Activated naive CD4-positive, alpha-beta T cell treated with Interleukin-2 at 50 U/mL for 16 hours (primary cell): ENCODE measurements at places on chromosomes 2 and 18.

DNA sequence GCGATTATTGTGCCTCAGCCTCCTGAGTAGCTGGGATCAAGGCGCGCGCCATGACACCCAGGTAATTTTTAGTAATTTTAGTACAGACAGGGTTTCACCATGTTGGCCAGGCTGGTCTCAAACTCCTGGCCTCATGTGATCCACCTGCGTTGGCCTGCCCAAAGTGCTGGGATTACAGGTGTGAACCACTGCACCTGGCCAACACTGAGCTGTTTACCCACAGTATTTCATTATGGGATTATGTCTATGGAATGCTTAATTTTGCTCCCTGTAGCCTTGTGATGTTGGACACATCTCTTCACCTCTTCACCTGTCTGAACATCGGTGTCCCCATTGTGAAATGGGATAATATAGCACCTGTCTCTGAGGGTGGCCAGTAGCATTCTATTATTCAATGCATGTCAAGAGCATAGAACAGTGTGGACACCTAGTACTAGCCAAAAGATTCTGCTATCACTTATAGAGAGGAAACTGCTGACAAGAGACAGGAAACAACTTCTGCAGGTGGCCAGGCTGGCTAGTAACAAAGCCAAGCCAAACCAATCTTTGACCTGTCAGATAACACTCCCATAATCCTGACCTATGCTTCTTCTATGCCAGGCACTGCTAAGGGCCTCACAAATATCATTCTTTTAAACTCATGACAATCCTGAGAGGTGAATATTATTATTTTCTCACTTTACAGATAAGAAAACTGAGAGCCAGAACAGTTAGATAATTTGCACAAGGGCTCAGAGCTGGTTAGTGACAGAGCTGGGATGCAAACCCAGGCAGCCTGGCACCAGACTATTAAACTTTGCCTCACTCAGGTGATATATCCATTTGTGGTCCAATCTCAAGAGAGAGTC, 29.4 kb upstream of the REEP1 start:
- DNase-seq = no peak

DNA sequence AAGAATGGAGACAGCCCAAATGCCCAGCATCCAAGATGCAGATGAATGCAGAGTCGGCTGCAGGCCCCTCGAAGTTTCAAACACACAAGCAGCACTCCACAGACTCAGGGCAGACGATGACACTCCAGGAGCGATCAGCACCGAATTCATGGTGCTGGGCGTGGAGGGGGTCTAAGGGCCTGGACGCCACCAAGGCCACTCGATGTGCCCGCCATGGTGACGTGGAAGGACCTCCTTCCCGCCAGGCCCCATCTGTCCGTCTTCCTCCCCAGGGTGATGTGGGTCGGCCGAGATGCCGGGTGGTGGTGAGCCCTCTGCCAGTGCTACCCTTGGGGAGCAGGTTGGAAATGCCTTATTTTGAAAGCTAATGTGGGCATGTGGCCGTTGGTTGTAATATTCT, 9.4 kb downstream of the KIF1A start:
- no peak for DNase-seq

DNA sequence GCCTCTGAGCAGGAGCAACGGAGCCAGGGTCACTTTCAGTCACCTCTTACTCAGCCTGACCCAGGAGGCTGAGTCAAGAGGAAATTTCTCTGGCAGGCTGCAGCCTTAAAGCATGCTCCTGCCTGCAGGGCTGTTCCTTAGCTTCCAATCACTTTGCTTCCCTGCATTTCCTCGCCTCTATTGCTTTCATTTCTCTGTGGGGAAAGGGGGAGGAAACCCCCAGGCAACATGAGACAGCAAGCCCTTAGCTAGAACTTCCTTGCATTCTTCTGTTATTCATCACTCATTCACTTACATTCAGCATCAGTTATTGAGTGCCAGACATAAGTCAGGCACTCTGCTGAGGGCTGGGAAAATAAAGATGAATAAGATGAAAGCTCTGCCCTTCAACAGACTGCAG, 13.0 kb downstream of the XDH start:
- DNase-seq = no peak

GRCh38 chr2:29620890-29621289, 300.5 kb downstream of the ALK start:
- no peak for DNase-seq

DNA sequence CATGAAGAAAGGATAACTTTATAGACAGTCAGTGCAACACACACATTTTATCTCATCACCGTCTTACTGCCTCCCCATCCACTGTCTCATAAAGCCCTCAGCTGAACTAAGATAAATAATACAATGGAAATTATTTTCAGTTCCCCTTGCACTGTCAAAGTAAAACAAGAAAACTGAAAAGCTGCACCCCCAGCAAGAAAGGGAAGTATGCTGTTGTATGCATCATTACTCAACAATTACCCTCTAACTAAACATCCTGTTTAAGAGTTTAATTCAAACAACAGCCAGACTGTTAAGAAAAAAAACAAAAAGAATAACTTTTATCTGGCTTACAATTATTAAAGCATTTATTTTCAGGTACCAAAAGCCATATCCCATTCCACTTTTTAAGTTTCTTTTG, 25.0 kb downstream of the MPPE1 start:
- DNase-seq = no peak

DNA sequence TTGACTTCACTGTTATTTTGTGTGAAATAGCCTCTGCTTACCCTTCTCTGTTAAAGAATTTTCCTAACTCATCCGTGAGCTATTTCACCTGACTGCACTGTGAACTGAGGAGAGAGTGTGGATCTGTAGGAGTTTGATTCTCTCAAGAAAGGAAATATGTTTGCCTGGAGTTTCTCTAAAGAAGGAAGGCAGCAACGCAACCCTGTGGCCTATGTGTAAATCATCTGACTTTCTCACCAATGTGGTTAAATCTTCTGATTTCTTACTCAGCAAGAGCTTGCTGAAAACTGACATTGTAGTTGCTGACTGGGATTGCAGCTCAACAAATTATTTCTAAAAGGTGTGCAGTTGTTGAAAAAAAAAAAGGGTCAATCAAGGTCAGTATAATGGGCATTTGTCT, 153.9 kb upstream of the PELI1 start:
- no peak for DNase-seq

- peak; percentile 7 for DNase-seq
Measured at GRCh38 chr2:112920923-112921532, 10.1 kb downstream of the IL37 start.

- no peak for DNase-seq
Measured at GRCh38 chr18:26479681-26480079, 68.7 kb downstream of the KCTD1 start.

DNA sequence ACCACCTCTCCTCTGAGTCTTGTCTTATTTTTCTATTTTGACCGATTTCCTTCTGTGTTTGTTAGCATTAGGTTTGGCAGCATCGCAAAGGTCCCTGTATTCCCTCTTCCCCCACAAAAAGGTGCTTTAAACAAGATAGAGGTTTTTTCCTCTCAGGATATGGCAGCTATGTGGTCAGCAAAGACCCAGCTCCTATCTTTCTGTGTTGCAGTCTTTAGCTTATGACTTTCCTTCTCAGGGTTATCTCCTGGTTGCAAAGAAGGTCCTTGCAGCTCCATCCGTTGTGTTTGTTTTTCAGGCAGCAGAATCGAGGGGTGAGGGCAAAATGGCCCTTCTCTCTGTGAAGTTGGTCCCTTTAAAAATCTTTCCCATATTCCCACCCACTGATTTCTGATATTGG, 38.4 kb downstream of the GALNT1 start:
- no peak for DNase-seq

DNA sequence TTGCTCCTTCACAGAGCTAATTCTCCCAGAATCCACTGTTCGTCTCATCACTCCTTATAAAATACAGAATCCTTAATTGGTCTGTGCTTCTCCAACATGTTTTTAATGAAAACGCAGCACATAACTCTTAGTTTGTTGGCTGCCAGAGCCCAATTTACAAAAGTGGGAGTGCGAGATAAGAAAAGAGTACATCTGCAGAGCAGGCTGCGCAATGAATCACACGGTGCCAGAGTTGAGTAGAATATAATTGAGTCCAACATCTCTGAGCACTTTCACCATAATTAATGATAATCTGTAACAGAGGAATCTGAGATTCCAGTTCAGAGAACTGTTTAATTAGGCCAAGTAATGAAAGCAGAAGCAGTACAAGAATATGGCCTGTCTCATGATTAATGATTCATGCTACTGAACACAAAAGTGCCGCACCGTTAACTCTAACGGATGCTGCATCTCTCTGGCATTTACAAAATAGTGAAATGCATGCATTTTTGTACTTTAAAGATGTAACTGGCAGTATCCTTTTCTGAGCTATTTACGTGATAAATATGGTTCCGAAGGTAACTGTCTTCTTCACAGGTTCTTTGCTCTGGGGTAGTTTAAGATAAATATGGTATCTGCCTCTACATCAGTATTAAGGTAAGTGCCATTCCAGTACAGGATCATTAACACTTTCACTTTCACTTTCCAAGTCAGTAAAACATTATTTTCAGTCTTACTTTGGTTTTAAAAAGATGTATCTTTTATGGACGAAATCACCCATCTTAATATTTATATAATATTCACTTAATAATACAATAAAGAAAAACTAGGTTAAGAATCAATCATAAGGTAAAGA, 785.6 kb downstream of the NR4A2 start:
- no peak for DNase-seq

- DNase-seq = no peak
Measured at GRCh38 chr18:3599195-3599594, 149.2 kb downstream of the TGIF1 start.

- DNase-seq = no peak
Measured at GRCh38 chr2:159185401-159186130, 100.9 kb downstream of the WDSUB1 start.

DNA sequence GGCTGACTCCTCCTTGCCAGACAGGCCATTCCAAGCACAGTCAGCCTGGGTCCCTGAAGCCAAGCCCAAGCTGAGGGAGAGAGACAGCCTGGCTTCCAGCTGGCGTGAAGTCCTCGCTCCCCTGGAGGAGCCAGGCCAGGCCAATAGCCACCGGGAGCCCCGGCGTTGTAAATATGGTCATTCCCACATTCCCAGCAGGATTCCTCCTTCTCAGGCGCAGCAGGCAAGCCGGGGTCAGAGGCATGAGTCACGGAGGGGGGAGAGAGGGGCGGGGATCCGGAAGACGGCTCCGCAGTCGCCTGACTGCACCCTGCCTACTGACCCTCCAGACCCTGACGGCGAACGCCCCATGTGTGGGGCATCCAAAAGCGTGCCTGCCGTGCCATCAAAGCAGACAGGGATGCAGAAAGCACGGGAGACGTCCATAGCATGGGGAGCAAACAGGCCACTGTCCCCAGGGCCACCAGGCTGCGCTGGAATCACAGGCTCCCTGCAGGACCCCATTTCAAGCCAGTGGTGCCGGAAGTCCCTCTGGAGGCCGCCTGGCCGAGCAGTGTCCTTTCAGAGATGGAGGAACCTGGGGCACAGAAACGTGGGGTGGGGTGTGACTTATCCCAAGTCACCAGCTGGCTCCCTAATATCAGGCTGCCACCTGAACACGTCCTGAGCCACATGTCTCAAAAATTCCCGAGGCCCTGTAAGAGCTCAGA, 48.2 kb downstream of the TWIST2 start:
- no peak for DNase-seq

- no peak for DNase-seq
Measured at GRCh38 chr2:177171418-177171865, 41.2 kb upstream of the HNRNPA3 start.

GRCh38 chr2:206837775-206838174, 72.4 kb downstream of the FASTKD2 start:
- DNase-seq = no peak

GRCh38 chr2:12953596-12953995, 236.9 kb downstream of the TRIB2 start:
- no peak for DNase-seq

- no peak for DNase-seq
Measured at GRCh38 chr2:161102770-161103450, 57.3 kb upstream of the TANK start.

- no peak for DNase-seq
Measured at GRCh38 chr2:29619689-29620088, 301.7 kb downstream of the ALK start.
